ENCODE measurements at places on chromosomes 5 and 9.

DNA sequence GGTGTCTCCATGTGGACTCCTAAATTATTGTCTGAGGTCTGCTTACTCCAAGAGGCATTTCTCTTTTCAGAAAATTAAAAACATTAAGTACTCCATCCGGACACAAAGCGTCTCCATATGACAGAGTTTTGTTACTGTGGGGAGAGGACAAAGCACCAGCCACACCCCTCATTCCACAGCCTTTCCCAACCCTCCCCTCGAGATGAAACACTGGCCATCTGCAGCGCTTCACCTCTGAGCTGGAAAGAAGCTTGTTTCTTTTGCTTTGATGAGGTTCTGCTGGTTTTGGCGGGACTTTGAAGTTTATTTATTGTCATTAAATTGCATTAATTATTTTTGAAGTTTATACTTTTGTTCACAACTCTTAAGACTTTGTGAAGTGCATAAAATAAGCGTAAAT lies 27.6 kb upstream of the NKD2 start:
- no peak for DNase-seq

GRCh38 chr5:106481374-106481773 lies 1189.4 kb downstream of the EFNA5 start:
- no peak for DNase-seq

DNA sequence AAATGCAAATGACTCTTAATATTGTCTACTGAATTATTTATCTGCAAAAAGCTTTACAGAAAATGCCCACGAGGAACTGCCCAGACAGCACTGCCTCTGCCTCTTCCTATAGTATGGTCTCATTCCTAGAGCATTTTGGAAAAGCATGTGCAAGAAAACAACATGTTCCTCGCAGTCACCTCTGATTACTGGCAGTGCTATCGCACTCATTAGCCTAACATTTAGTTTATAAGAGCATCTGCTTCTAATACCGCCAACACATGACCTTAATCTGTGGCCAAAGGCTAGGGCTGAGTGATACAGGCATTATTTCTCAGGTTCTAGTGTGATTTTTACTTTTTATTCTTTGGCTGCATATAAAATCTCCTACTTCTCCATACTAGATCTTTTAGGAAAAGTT lies 259.2 kb downstream of the FBXL17 start:
- DNase-seq, result no peak

DNA sequence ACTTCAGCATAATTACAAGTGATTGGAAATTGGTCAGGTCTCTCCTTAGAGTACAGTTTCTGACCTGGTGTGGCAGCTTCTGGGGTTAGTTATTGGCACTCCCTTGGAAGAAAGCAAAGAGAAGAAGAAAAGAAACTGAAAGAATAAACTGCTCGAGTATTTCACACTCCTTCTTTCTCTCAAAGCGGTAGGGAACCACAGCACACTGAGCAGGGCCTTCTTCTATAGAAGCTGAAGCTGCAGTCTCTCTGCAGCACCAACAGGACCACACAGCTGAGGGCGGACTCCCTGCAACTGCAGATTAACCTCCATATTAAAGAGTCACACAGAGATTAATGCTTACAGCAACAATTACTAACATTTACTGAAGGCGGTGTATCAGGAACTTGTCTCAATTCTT lies 152.0 kb downstream of the TRPM6 start:
- DNase-seq, result no peak

DNA sequence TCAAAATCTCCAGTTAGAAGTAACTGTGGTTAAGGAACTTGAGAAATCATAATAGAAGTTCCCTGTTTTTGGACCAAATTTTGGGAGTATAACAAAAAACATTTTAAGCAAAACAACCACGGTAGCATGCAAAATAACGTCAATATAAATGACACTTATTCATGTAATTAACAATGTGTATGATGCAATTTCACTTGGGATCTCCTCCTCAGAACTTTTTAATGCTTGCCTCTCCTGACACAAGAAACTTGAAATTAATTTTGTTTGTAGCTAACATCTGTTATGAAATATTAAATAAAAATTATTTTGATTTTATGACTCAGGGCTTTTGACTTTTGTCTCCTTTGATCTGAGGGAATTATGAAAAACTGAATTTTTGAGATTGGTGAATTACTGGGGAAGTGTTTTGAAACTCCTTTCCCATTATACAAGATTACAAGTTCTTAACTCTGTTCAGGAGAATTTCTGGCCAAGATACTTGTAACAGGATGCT lies 149.7 kb downstream of the ATP10B start:
- no peak for DNase-seq

GRCh38 chr9:108466304-108466703 lies 389.5 kb downstream of the ACTL7B start:
- DNase-seq, result no peak

DNA sequence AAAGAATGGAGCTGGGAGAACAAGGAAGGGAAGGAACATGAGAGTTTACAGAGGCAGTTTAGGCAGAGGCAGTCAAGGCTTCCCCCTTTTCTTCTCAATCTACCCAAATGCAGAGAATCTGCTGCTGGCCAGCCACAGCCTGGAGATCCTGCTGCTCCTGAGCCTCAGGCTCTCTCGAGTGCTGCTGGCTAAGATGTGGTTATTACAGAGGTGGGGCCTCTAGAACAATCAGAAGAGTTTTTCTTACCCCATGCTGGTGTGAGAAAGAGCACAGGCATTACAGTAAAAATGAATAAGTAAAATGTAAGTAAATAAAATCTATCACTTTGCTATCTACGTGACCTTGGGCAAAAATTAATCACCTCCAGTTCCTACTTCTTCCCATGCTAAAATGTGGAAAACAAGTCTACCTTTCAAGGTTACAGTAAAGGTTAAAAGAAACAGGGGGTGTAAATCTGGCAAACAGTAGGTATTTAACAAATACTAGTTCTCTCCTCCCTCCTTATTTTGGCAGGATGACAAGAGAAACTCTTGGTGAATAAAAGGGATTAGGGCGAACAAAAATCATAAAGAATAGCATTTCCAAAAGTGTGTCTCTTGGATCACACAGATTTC lies 31.1 kb downstream of the FBXW11 start:
- DNase-seq, result peak; percentile 59

DNA sequence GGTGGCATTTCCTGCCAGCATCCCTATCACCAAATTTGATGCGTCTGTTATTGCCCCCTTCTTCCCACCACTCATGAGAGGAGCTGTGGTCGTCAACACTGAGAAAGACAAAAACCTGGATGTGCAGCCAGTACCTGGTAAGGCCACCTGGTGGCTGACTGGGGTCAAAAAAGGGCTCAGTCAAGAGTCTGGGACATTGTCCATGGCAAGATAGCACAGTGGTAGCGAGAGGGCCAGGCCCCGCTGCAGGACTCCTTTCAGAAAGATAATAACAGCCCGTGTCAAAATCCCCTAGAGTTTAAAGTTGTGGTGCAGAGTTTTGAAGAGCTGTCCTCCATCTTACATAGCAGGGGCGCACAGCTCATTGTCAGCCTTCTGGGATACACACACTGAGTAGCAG lies 40.8 kb downstream of the CSF1R start:
- DNase-seq, result no peak

- peak; percentile 4 for DNase-seq
Observed at GRCh38 chr9:72794946-72795345, 157.9 kb downstream of the ALDH1A1 start.

- peak; percentile 90 for DNase-seq
Observed at GRCh38 chr9:16337322-16338029, 533.0 kb downstream of the BNC2 start.

- peak; percentile 56 for DNase-seq
Observed at GRCh38 chr5:81825237-81825636, 74.3 kb upstream of the SSBP2 start.

GRCh38 chr5:126811515-126812198 lies 34.7 kb downstream of the LMNB1 start:
- DNase-seq, result peak; percentile 95

GRCh38 chr9:137045294-137046087 lies 486 bp downstream of the NPDC1 start:
- DNase-seq, result peak; percentile 31

DNA sequence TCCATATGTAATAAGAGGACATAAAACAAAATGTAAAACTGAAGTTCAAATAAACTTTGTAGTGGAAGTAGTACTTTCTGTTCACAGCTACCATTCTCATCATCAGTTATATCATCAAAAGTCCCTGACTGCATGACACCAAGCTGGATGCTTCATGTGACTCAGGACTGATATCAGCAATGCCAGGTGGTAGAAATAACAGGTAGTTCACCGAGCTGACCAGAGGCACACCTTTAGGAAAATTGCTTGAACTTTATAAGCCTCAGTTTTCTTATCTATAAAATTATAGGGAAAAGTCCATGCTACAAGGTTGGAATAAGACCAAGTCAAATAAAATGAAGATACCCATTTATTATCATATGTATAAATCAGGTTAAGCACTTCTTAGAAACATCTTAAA lies 124.9 kb upstream of the PTGER4 start:
- no peak for DNase-seq

DNA sequence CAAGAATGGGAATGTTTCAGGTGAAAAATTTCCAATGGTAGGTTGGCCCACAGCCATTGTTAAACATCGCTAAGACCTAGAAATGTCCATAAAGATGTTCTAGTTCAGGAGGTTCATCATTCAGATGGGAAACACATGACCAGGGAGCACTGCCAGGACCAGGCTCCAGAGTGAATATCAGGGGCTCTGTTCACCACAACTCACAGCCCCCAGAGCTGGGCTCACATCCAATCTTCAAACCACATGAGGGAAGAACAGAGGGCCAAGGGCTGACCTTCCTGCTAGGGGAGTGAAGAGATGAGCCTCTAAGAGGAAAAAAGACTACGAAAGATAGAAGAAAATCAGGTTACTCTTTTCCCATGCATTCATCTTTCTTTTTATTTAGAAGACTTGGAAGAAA lies 205.8 kb downstream of the SEMA5A start:
- DNase-seq, result peak; percentile 68

- DNase-seq, result no peak
Observed at GRCh38 chr9:20550326-20550725, 72.0 kb downstream of the MLLT3 start.

GRCh38 chr9:73270967-73271721 lies 119.5 kb downstream of the ANXA1 start:
- DNase-seq, result peak; percentile 95

Measured in amniotic epithelial cell (primary cell).